RPMI7951 (cell line): ENCODE measurements at places on chromosomes 4 and X. TPM values are rescaled to one million over a fixed set of nuclear protein-coding genes. Genes with fewer than 3 reads are reported as not detected.

DNA sequence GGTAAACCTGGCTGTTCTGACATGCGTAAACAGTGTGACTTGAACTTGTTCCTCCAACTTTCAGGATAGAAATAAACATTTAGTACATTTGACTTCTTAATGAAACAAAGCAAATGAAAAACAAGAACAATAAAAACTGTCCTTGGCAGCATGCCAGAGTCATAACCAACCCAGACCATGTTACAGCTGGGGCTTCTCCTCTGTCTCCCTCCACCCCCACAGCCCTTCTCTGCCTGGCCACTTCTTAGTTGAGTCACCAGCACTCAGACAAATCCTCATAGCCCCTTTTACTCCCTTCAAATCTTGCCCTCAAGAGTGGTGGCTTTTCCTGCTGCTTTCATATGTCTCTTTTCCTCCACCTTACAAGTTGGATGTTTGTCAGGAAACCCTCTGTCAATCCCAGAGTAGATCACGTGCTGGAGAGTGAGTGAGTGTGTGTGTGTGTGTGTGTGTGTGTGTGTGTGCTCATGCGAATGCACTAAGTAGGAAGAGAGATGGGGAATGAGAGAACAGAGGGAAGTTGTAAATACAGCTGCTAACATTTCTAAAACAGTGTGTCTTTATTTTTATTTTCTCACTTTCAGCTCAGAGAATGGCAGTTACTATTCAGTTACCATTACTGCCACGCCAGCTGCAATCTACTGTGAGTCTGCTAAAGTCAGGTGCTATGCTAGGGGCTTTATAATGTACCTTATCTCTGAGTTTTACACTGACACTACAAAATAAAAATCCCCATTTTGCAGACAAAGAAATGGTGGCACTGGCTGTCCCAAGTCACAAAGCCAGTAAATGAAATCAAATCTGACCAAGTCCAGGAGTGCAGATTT is 15.0 kb downstream of the SCARB2 start:
- peak; percentile 78 for DNase-seq

EGF gene
- 1.9 and 4.2 TPM in 2 replicates for total RNA-seq

SPANXB1 gene
- 7.0 and 8.7 TPM in 2 replicates for total RNA-seq

- no peak for DNase-seq
These were observed 95.0 kb downstream of the BANK1 start for GRCh38 chr4:101885574-101885973.

CDS1 gene
- 0.12 and 0.20 TPM in 2 replicates for total RNA-seq

DNA sequence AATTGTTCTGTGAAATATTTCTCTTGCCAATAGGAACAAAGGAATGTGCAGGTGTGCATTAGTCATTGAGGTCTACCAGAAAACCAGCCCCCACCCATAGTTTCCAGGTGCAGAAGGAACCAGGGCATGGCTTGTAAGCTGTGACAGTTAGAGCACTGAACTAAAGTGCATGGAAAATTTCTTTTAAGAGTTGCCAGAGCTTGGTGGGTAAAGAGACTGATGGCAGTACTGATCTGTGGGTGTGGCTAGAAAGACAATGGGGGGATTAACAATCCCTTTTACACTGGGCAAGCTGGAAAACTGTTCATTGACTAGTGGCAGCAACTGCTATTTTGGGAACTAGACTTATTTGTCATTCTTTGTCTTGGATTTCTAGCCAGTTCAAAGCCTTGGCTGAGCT is 326.9 kb downstream of the PCDH19 start:
- DNase-seq, result no peak

DNA sequence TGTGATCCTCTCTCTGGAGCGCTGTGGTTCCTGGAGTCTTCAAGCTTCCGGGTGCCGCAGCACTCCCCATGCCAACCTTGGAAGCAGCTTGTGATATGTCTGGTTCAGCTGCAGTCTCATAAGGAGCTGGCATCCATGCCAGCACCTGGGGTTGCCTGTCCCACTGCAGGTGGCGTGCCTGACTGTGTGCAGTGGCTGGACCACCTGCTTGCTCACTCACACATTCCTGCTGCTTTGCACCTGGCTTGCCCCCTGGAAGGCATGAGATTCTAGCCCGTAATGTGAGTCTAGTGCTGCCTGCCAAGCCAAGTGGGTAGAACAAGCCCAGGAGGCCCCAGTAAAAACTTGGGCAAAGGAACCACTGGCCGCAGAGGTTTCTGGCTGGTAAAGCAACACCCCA is 687.2 kb upstream of the AADAT start:
- DNase-seq, result no peak
